ENCODE measurements at places on chromosomes 2 and 18. TPM values are rescaled to one million over a fixed set of nuclear protein-coding genes. Genes with fewer than 3 reads are reported as not detected.

CAPN14 gene
- 0.12 TPM for total RNA-seq

FSIP2 gene
- total RNA-seq, result 0.22 TPM

WIPF1 gene
- 10.5 TPM for total RNA-seq

PLEKHB2 gene
- 115 TPM for total RNA-seq

ELOA2 gene
- total RNA-seq, result not detected

C2orf74 gene
- total RNA-seq, result 14.1 TPM

ERBB4 gene
- total RNA-seq, result under 0.01 TPM

RHOB gene
- total RNA-seq, result 69.7 TPM

MAL gene
- not detected for total RNA-seq

LBX2 gene
- total RNA-seq, result 2.0 TPM

SERPINB2 gene
- 2.4 TPM for total RNA-seq

WNT10A gene
- total RNA-seq, result not detected

TYMS gene
- 49.2 TPM for total RNA-seq

ABHD1 gene
- total RNA-seq, result under 0.01 TPM

FSHR gene
- not detected for total RNA-seq

EHD3 gene
- 22.1 TPM for total RNA-seq

CHRNA1 gene
- total RNA-seq, result not detected

INHBB gene
- not detected for total RNA-seq

GPR39 gene
- 3.1 TPM for total RNA-seq

COBLL1 gene
- total RNA-seq, result 14.5 TPM

NEB gene
- total RNA-seq, result 0.12 TPM

HNMT gene
- total RNA-seq, result 61.4 TPM

UGT1A3 gene
- total RNA-seq, result not detected

EMILIN1 gene
- total RNA-seq, result 328 TPM

REEP1 gene
- total RNA-seq, result 0.11 TPM

OR6B2 gene
- total RNA-seq, result not detected

LRRTM4 gene
- not detected for total RNA-seq

FAM237A gene
- total RNA-seq, result not detected

MREG gene
- 3.2 TPM for total RNA-seq

B3GNT7 gene
- 0.11 TPM for total RNA-seq

TBR1 gene
- total RNA-seq, result not detected

SP9 gene
- total RNA-seq, result not detected

FEV gene
- total RNA-seq, result not detected

RND3 gene
- 1,131 TPM for total RNA-seq

ATP6V1B1 gene
- total RNA-seq, result 0.62 TPM

CXCR1 gene
- not detected for total RNA-seq

IL36B gene
- not detected for total RNA-seq

PSMD14 gene
- 193 TPM for total RNA-seq

SCG2 gene
- total RNA-seq, result 0.44 TPM

SRD5A2 gene
- total RNA-seq, result not detected

CYP27A1 gene
- total RNA-seq, result 25.1 TPM

CCDC150 gene
- 6.4 TPM for total RNA-seq

SAG gene
- total RNA-seq, result not detected

RAD51AP2 gene
- total RNA-seq, result not detected

IL18R1 gene
- total RNA-seq, result 0.33 TPM

ALPG gene
- total RNA-seq, result not detected

ABCG8 gene
- total RNA-seq, result not detected

SCN9A gene
- 43.0 TPM for total RNA-seq

ADGRF3 gene
- not detected for total RNA-seq

Data from uterine smooth muscle cell (primary cell).